ENCODE measurements at places on chromosomes 3 and 15.

GRCh38 chr3:3552761-3553160, 246.5 kb upstream of the LRRN1 start:
- no peak for DNase-seq

GRCh38 chr3:138396752-138397410, 37.5 kb upstream of the ESYT3 start:
- no peak for DNase-seq

DNA sequence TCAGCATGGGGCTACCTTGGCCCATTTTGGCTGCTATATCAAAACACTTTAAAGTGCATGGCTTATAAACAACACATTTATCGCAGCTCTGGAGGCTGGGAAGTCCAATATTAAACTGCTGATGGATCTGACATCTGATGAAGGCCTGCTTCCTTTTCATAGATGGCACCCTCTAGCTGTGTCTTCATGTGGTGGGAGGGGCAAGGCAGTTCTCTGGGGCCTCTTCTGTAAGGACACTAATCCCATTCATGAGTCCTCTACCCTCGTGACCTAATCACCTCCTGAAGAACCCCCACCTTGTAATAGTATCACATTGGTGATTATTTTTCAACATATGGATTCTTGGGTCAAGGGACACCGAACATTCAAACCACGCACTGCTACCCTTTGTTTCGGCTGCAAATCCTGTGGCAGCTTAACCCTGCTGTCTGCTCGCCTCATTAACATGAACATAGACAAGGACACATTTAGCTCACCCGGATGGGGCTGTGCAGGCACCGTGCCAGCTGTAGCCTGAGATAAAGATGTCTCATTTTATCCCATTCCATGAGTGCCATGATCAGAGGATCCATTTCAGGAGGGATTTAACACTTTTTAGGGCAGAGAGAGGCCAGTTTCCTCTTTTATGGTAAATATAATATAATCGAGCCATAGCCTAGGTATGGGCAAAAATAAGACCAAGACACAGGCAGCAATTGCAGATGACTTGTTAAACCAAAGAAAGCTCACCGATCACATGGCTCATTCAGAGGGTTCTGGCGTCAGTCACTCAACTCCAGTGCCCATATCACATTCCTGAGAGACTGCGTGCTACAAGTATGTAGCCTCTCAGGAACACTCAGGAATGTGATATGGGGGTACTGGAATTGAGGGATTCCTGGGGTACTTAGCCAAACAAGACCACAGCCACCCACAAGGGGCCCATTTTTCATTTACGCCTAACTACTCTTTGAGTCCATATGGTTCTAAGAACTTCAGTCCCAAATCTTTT, 251.1 kb upstream of the ST8SIA2 start:
- no peak for DNase-seq

DNA sequence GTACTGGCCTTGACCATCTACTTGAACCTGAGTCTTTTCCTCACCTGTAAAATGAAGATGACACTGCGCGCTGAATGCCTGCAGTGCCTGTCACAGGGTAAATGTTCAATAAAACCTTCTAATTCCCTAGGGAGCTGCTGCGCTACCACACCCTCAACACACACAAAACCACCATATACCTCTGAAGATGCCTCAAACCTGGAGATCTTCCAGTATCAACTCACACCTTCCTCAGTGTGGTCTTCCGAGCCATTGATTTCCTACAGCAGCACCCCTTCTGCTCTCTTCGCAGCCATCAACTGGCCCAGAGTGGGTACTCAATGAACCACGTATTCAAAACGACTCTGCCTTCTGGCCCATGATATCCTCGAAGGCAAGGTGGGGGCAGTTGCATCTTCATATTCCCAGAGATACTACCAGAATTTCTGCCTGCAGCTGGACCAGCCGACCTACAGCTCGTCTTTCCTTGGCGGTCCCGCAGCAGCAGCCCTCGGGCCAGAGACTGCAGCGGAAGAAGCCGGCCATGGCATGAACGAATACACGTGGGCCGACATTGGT, 695 bp downstream of the RPL32 start:
- no peak for DNase-seq

- DNase-seq: no peak
Observed at GRCh38 chr15:36671017-36671416, 91.6 kb downstream of the CDIN1 start.

Measured in activated CD4-positive, CD25-positive, alpha-beta regulatory T cell (primary cell).